Small intestine (tissue), 16 donors: ENCODE measurements at places on chromosomes 6 and 20.

GRCh38 chr20:6566821-6567220 lies 200.7 kb upstream of the BMP2 start:
- no peak for DNase-seq

DNA sequence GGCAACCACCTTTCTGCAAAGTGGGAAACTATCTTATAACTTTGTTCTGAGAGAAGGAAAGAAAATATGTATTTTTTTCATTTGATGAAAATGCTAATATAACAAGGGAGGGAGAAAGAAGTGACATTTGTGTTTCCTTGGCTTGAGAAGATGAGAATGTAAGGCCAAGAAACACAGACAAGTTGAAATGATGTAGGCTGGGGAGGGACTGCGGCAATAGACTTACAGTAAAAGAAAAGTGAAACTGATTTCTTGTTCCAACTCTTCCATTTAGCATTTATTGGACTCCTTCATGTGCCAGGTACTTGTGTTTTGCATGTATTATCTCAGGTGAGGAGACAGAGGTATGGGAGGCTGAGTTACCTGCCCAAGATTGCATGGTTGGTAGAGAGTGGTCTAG lies 130.9 kb downstream of the CARMIL1 start:
- DNase-seq = peak; percentile 35

DNA sequence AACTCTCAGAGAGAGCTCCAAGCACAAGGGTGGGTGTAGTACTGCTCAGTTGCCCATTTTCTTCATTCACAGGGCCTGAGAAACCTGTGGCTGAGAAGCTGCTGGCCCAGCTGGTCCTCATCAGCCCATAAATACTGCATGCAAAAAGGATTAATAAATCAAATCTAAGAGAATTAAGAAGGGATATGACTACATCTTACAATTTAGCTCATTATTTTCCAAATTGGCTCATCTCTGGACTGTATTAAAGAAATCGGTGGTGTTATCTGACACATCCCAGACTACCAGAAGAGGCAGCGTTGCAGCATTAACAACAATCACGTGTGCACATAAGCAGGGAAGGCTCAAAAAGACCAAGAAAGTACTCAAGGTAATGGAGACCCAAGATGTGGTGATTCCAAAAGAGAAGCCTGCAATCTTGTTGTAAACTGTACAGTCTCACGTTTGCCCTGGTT lies 90.7 kb downstream of the CD24 start:
- DNase-seq = peak; percentile 28

GRCh38 chr6:133951881-133952814 lies 876 bp upstream of the TBPL1 start:
- DNase-seq = peak; percentile 69

DNA sequence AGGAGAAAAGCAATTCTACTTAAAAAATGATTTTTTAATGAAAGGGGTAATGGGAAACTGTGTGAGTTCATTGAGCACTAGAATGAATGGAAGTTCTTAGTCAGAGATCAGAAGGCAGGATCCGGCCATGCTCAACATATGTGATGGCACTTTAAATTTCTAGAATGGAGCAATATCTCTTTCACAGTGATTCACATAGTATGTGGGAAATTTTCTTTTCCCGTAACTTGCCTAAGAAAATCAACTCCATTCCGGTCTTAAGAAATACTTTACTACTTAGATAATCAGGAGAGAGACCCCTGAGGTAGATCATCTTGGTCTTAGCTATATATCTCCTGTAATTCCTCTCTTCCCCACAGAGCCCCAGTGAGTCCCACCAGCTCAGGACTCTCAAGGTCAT lies 131.8 kb downstream of the SCML4 start:
- DNase-seq = no peak

DNA sequence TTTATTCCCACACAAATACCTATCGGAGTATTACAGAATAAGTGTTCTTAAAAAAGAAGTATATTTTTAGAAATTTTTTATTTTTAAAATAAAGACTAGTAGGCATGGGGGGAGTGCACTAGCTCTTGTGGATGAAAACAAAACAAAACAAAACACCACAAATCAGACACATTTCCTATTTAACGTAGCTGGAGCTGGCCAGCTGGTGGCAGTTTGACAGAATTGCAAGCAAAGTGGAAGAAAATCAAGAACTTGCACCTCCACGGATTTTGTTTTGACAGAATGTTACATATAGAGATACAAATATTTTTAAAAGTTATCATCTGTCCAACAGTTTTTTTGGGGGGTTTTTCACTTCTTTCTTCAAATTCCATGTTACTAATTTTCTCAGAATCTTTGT lies 63.6 kb upstream of the SNRPB2 start:
- no peak for DNase-seq

DNA sequence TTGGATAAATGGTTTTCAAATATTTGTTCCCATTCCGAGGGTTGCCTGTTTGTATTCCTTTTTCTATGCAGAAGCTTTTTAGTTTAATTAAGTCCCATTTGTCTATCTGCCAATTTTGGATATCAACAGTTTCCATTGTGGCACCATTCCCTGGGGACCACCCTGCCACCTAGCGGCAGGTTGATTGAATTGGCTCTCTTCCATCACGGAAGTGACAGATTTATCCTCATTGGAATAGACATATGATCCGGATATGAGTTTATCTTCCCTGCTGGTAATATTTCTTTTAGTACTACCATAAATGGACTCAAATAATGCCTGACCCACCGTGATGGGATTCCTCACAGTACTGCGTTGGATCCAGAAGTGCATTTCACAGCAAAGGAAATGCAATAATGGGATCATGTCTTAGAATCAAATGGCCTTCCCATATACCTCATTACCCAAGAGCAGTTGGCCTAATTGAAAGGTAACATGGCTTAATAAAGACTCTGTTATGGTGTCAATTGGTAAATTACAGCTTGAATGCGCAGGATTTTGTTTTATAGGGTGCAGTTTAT lies 327.0 kb downstream of the BMP2 start:
- DNase-seq = peak; percentile 22

- DNase-seq = no peak
Observed at GRCh38 chr6:169558774-169559441, 142.9 kb downstream of the WDR27 start.

GRCh38 chr6:137861550-137862337 lies 5.3 kb upstream of the TNFAIP3 start:
- no peak for DNase-seq

GRCh38 chr20:64160118-64160517 lies 4.1 kb upstream of the MYT1 start:
- no peak for DNase-seq

DNA sequence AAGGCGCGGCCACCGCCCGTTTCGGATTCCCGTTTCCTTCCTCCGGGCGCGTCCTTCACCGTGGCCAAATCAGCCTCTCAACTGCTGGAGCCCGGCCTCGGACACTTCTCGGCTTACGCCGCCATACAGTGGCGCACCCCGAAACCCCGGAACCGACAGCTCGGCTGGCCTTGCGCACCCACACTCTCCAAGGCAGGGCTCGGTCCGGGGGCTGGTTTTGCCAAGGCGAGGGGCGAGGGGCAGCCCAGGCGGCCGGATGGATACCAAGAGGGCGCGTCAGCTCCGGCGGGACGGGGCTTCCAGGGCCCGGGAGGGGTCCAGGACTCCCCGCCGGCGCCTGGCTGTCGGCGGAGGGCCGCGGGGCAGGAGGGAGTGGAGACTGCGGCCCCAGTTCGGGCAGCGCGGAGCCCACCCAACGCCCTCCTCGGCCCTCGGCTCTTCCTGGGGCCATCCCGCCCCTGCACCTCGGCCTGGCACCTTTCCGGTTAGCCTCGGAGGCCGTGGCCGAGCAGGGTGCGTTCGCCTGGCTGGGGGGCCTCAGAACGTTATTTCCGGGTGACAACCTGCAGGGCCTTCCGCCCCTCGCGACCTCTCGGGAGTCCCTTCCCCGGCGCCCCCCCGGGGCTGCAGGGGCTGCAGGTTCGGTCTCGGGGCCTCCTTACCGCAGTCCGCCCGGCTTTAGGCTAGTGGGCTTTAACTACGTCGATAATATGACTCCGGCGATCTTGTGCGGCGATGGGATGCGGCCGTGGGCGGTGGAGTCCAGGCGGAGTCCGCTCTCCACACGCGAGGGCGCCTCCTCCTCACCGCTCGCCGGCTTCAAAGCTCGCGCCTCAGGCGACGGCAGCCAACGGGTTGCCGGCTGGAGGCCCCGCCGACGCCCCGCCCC lies 697 bp upstream of the CEP43 start:
- peak; percentile 44 for DNase-seq

- DNase-seq = peak; percentile 81
Observed at GRCh38 chr20:34129518-34130162, 17.6 kb upstream of the EIF2S2 start.

- DNase-seq = no peak
Observed at GRCh38 chr6:53090576-53090975, 25.4 kb downstream of the FBXO9 start.

DNA sequence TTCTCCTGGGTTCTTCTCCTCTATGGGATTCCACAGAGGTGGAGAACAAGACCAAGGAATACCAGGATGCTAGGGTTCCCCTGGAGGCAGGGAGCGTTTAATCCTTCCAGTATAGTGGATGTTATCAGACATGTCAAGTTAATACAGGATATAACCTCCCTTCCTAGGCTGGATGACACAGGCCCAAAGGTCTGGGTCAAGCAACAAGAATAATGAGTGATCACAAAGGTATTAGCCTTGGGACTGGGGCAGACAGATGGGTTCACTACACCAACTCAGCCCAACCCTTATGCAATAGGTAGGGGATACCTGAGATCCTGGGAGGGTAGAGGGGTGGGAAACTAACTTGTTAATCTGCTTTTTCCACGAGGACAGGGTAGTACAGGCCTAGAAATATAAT lies 690.3 kb downstream of the HTR1B start:
- no peak for DNase-seq

- no peak for DNase-seq
Observed at GRCh38 chr6:158399040-158399700, 86.9 kb downstream of the TULP4 start.

- no peak for DNase-seq
Observed at GRCh38 chr6:131565056-131565455, 8.0 kb upstream of the ARG1 start.

DNA sequence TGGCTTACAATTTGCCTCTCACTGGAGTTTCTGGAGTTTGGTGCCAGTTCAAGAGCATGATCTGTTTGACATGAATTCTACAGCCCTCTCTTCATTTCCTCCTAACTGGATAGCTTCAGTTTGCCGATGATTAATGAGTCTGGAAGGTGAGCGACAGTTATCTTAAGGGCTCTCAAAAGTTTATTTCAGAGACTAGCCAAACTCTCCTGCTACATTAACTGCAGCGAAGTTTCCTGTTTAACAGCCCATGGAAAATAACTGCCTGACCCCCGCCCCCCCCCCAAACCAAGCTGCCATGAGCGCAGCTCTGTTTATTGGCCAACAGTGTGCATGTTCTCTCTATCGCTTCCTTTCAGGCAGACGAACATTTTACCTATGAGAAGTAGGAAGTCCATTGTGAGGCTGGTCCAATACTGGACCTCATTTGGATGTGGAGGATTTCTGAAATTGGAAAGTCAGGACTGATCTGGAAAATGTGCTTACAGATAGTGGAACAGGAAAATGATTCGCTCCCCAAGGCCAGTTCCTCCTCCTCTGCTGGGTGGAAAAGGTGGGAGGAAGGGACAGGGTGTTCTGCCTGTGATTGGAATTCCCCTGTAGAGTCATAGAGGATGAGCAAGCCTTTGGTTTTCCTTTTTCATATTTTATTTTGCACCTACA lies 522.2 kb upstream of the JAG1 start:
- DNase-seq = no peak

- no peak for DNase-seq
Observed at GRCh38 chr20:52219441-52219840, 27.9 kb upstream of the ZFP64 start.

GRCh38 chr6:89066940-89067646 lies 13.5 kb upstream of the PNRC1 start:
- no peak for DNase-seq

GRCh38 chr6:162385980-162386379 lies 341.6 kb downstream of the PRKN start:
- DNase-seq = no peak

DNA sequence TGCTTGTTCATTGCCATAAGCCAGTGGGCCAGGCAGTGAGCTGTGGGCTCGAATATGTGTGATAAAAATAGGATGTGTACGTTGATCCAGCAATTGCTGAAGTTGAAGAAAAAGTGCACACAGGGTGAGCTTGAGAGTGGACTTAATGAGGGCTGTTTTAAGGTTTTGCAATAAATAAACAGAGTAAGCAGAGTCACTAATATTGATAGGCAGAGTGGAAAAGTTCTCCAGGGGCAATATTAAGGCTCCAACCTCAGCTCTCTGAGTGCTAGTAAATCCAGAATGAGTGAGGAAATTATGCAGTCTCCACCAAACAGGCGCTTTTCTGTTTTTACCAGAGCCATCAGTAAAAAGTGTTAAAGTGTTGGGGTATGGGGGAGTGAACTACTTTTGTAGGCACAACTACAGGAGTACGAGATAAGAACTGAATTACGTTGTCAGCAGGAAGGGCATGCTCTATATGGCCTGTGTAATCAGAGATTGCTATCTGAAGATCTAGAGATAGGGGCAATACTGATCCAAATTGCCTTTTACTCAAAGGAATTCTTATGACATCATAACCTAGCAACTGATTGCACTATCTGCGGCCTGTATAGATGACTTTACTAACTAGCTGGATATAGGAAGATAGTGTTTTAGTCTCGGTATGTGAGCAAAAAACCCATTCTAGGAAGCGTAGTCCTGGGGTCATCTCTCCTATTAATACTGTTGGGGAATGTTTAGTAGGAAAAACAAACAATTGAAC lies 7.6 kb upstream of the TBC1D20 start:
- DNase-seq = no peak

DNA sequence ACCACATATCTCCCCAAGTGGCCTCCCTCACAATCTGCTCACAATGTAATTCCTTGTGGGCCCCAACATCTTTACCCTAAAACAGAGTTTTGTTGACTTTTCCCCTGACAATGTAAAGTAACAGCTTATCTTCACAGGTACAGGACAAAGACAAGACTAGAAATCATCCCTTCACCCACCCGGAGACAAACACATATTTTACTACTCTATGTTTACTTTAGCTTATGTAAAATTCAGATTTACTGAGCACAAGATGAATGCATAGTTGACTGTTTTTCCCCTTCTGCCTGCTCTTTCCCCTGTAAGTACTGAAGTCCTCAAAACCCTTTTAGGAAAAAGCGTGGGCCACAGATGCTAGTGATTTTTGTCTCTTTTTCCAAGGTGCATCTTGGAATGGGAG lies 61.0 kb downstream of the RPP21 start:
- DNase-seq = no peak

DNA sequence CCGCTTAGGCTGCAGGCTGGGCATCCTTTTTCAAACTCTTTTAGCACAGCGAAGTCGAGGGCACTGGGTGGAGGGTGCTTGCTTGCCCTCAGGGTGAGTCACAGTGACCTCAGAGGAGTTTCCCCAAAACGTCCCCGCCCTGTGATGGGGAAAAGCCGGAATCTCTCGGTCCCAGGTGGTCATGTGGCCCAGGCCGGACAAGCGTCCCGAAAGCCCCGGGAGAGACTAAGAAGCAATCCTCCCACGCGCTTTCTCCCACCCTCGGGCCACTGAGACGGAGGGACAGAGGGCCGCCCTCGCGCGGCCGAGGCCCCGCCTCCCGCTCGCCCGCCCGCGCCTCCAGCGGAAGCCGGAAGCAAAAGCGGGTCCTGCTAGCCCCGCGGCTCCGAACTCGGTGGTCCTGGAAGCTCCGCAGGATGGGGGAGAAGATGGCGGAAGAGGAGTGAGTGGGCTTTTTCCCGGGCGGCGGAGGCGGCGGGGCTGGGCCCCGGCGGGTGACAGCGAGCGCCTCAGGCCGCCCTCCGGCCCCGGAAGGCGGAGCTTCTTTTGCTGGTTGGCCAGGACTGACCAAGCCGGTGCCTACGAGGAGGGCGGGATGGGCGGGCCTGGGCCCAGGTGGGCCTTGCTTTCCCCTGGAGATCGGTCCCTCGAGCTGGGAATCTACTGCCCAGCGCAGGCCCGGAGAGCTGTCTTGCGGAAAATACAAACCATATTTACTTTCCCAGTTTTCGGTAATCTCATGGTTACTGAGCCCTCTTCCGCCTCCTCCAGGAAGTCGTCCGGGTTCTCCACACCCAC lies at the start of gene SLC9A8:
Gene SLC9A8 (plus strand): TSS at position 322 of the 798 bp plus-strand sequence. CDS start 95 bp downstream, at position 417.
- DNase-seq = peak; percentile 77
